Sigmoid colon (tissue), 7 donors: ENCODE measurements at places on chromosomes 6 and 20.
A peak's percentile ranks its signal among the peaks of the same experiment; 100 is the strongest.

DNA sequence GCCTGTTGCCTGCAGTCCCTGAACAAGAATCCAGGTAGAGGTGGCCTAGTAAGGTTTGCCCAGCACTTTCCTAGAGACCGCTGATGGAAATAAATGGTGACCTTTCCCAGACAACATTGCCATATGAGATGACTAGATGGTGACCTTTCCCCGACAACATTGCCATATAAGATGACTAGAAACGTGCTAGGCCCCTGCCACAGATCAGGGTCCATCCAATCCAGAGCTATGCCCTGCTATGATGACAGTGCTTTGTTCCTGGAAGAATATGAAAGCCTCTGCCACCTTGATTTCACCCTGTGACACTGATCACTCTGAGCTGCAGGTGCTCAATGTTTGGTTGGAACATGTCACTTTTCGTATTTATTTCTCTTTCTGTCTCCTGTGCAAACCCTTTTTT is 133.8 kb upstream of the SPTLC3 start:
- no peaks in the 10 kb centered on the region for H3K4me1 ChIP-seq
- no peak overlapping the region for H3K4me3 ChIP-seq
- no peaks in the 10 kb centered on the region for H3K27me3 ChIP-seq

DNA sequence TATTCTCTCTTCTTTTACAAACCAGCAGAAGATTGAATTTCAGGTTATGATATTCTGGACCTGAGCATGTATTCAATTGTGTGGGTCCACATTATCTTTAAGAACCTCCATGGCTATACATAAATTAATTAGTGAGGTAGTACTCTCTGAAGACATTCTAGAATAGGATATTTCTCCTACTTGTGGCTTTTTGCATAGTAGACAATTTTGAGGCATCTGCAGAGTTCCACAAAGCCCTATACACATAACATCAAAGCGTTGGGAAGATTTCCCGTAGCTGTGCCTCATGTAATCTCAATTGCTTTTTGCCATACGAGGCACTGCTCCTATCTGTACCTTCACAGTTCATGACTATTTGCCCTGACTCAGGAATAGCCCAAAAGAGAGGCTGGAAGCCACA is 395.4 kb upstream of the RGS17 start:
- H3K36me3 ChIP-seq, result no peaks in the 10 kb centered on the region
- H3K4me1 ChIP-seq, result no peaks in the 10 kb centered on the region
- H3K4me3 ChIP-seq, result no peak overlapping the region
- DNase-seq, result no peak
- no peak overlapping the region for H3K27ac ChIP-seq

GRCh38 chr6:89963391-89963790 is 69.1 kb downstream of the GJA10 start:
- no peak overlapping the region for H3K4me3 ChIP-seq
- H3K27me3 ChIP-seq, result no peaks in the 10 kb centered on the region
- DNase-seq, result no peak
- H3K36me3 ChIP-seq, result peaks cover 4% of the 10 kb centered on the region

- H3K27me3 ChIP-seq, result no peaks in the 10 kb centered on the region
- no peaks in the 10 kb centered on the region for H3K4me1 ChIP-seq
- no peak overlapping the region for H3K4me3 ChIP-seq
- peak overlapping the region; percentile 32 for H3K27ac ChIP-seq
- H3K36me3 ChIP-seq, result no peaks in the 10 kb centered on the region
Observed at GRCh38 chr20:22861990-22862389, 173.1 kb upstream of the SSTR4 start.

DNA sequence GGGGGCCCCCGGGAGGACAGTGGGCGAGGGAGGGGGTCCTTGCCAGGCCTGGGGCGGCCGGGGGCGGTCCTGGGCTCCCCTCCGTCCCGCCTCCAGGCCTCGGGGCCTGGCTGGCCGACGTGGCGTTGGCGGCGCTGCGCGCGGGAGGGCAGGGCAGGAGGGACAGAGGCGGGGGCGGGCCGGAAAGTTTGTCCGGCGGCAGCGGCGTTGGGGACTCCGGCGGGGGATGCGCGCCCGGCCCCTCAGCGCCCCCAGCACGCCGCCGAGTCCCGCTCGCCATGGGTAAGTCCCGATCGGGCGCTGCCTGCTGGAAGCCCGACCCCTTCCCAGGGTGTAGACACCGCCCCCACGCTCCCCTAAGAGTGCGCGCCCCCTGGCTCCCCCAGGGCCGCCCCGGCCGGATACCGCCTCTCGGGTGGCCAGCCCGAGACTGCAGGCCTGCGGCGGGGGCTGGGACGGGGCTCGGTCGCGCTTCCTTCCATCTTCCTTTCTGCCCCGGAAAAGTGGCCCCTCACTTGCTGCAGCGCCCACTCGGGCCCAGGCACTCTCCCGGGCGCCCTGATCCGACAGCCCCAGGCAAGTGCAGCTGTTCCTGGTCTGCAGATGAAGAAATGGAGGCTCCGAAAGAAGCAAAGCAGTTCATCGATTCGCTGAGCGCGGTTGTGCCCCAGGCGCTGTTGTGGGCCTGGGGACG is at the start of gene SLC2A10:
SLC2A10 (plus strand) TSS at position 191 of the 694 bp plus-strand sequence; CDS start at position 279, 88 bp downstream.
- no peaks in the 10 kb centered on the region for H3K36me3 ChIP-seq
- peak; percentile 85 for DNase-seq
- no peaks in the 10 kb centered on the region for H3K27me3 ChIP-seq
- H3K27ac ChIP-seq, result peak within 1 kb of the TSS; percentile 83
- peak within 1 kb of the TSS; percentile 64 for H3K4me3 ChIP-seq
- H3K4me1 ChIP-seq, result no peaks in the 10 kb centered on the region

GRCh38 chr20:53734006-53734688 is 140.5 kb upstream of the ZNF217 start:
- no peaks in the 10 kb centered on the region for H3K4me1 ChIP-seq
- H3K27me3 ChIP-seq, result no peaks in the 10 kb centered on the region
- H3K36me3 ChIP-seq, result no peaks in the 10 kb centered on the region
- no peak overlapping the region for H3K27ac ChIP-seq
- DNase-seq, result no peak

- H3K4me1 ChIP-seq, result peaks cover 90% of the 10 kb centered on the region
- no peaks in the 10 kb centered on the region for H3K27me3 ChIP-seq
- peak overlapping the region; percentile 80 for H3K27ac ChIP-seq
- DNase-seq, result peak; percentile 84
- no peaks in the 10 kb centered on the region for H3K36me3 ChIP-seq
Observed at GRCh38 chr6:11214084-11214833, 18.2 kb downstream of the NEDD9 start.

GRCh38 chr6:93621442-93621841 is 202.1 kb upstream of the EPHA7 start:
- no peaks in the 10 kb centered on the region for H3K27me3 ChIP-seq
- H3K27ac ChIP-seq, result no peak overlapping the region
- H3K36me3 ChIP-seq, result no peaks in the 10 kb centered on the region
- no peaks in the 10 kb centered on the region for H3K4me1 ChIP-seq
- no peak for DNase-seq

GRCh38 chr6:127879685-127880084 is 21.2 kb downstream of the THEMIS start:
- DNase-seq, result no peak
- H3K4me1 ChIP-seq, result no peaks in the 10 kb centered on the region
- no peaks in the 10 kb centered on the region for H3K27me3 ChIP-seq
- H3K4me3 ChIP-seq, result no peak overlapping the region

- no peaks in the 10 kb centered on the region for H3K27me3 ChIP-seq
- peak; percentile 96 for DNase-seq
- no peaks in the 10 kb centered on the region for H3K36me3 ChIP-seq
Observed at GRCh38 chr20:33561692-33562601, 72.1 kb downstream of the CBFA2T2 start.

GRCh38 chr6:36865835-36866234 is 8.8 kb downstream of the PPIL1 start:
- H3K4me3 ChIP-seq, result no peak overlapping the region
- no peaks in the 10 kb centered on the region for H3K4me1 ChIP-seq
- H3K36me3 ChIP-seq, result no peaks in the 10 kb centered on the region
- H3K27me3 ChIP-seq, result no peaks in the 10 kb centered on the region
- DNase-seq, result no peak

DNA sequence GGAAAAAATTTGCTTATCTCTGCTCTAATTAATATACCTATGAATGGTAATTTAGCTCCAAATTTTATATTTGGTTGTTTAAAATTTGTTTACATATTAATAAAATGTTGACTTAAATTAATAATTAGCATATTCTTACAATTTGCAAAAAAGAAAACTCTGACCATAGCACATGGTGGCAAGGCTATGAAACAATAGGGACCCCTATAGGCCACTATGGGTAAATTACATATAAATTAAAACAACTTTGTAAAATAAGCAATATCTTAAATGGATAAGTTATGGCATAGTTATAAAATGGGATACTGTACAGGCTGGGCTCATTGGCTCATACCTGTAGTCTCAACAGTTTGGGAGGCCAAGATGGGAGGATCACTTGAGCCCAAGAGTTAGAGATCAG is 76.0 kb downstream of the MKKS start:
- H3K36me3 ChIP-seq, result no peaks in the 10 kb centered on the region
- H3K27ac ChIP-seq, result no peak overlapping the region
- H3K4me1 ChIP-seq, result no peaks in the 10 kb centered on the region
- DNase-seq, result no peak
- no peaks in the 10 kb centered on the region for H3K27me3 ChIP-seq
- no peak overlapping the region for H3K4me3 ChIP-seq

DNA sequence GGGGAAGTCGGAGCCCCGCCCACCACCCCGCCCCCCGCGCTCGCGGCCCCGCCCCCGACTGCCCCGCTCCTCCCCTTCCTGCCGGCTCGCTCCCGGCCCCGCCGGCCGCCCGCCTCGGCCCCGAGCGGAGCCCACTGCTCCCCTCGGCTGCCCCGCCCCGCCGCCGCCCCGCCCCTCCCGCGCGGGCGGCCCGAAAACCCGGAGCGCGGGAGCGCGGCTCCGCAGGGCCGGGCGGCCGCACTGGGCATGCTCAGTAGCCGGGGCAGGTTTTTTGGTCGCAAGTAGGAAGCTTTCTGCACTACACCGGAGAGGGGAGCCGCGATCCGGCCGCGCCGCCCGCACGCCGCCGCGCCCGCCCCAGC is at the start of gene CDYL:
CDYL (plus strand) TSS at position 274 of the 362 bp plus-strand sequence. CDS start 380 bp downstream, outside the sequence.
- no peaks in the 10 kb centered on the region for H3K27me3 ChIP-seq
- peak within 1 kb of the TSS; percentile 72 for H3K4me3 ChIP-seq
- H3K36me3 ChIP-seq, result no peaks in the 10 kb centered on the region

GRCh38 chr6:75285283-75285639 is 669 bp upstream of the TMEM30A start:
- peaks cover 31% of the 10 kb centered on the region for H3K4me1 ChIP-seq
- H3K4me3 ChIP-seq, result peak overlapping the region; percentile 98
- H3K27me3 ChIP-seq, result no peaks in the 10 kb centered on the region
- H3K36me3 ChIP-seq, result no peaks in the 10 kb centered on the region
- peak overlapping the region; percentile 92 for H3K27ac ChIP-seq

DNA sequence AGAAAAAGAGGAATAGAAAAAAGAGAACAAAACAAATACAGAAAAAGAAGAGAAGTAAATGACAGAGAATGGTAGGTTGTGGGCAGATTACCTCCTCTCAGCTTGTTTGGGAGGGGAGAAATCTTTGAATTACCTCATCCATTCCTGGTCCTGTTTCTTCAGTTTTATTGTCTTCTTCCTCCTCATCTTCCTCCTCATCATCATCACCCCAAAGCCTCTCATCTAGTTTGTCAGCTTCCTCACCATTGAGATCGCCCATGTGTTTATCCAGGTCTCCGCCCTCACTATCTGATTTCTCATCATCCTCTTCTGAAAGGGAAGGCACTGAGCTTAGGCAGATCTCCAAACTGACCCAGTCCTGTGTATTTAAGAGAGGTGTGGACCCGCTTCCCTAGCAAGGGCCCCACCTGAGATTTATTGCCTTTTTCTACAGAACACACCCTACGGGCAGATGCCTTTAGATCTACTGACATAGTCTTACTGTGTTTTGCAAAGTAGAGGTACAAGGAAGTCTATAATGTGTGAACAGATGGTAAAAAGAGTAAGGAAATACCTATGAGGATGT is 24.2 kb upstream of the LYRM2 start:
- no peak overlapping the region for H3K27ac ChIP-seq
- DNase-seq, result no peak
- peaks cover 98% of the 10 kb centered on the region for H3K36me3 ChIP-seq
- H3K4me1 ChIP-seq, result no peaks in the 10 kb centered on the region

- no peaks in the 10 kb centered on the region for H3K27me3 ChIP-seq
- H3K27ac ChIP-seq, result no peak overlapping the region
- H3K36me3 ChIP-seq, result peaks cover 21% of the 10 kb centered on the region
- no peak for DNase-seq
- no peaks in the 10 kb centered on the region for H3K4me1 ChIP-seq
- no peak overlapping the region for H3K4me3 ChIP-seq
Observed at GRCh38 chr20:25510202-25510601, 75.1 kb downstream of the NINL start.

DNA sequence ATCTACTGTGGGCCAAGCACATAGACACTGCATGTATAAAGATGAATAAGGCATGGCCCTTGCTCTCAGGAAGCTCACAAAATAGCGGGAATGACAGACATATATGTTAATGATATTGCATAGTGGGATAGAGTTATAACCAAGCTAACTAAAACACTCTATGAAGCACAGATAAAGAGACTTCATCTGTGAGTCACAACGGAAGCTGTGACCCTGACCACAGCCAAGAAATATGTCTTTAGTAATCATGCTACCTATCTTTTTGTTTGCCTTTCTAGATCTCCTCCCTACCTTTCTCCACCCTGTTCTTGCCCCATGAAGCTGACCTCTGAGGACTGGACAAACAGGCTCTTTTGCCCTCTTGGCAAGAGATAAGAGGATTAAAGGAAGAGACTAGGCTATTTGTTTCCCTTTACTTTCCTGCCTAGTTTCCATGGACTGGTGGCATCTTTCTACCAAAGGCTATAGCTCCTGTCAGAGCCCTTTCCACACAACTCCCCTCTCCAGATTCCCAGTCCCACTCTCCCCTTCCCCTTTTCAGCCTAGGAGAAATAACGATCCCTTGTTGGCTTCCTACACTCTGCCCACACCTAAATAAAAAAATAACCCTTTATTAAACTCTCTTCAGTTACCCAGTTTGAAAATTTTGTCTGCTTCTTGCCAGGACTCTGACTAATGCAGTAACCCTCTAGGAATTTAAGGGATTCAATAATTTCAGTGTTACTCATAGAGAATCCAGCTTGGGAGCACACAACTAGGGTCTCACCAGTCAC is 504.9 kb upstream of the MARCKS start:
- H3K27me3 ChIP-seq, result no peaks in the 10 kb centered on the region
- no peaks in the 10 kb centered on the region for H3K4me1 ChIP-seq
- DNase-seq, result no peak
- no peak overlapping the region for H3K27ac ChIP-seq
- no peaks in the 10 kb centered on the region for H3K36me3 ChIP-seq

- H3K4me1 ChIP-seq, result no peaks in the 10 kb centered on the region
- H3K27me3 ChIP-seq, result no peaks in the 10 kb centered on the region
- H3K36me3 ChIP-seq, result no peaks in the 10 kb centered on the region
- H3K27ac ChIP-seq, result no peak overlapping the region
- no peak for DNase-seq
Observed at GRCh38 chr6:83593395-83593785, 81.1 kb downstream of the PRSS35 start.

GRCh38 chr20:33539129-33539528 is 49.2 kb downstream of the CBFA2T2 start:
- no peaks in the 10 kb centered on the region for H3K27me3 ChIP-seq
- DNase-seq, result no peak
- H3K36me3 ChIP-seq, result no peaks in the 10 kb centered on the region
- H3K4me3 ChIP-seq, result no peak overlapping the region
- peak overlapping the region; percentile 0 for H3K27ac ChIP-seq
